Activated naive CD8-positive, alpha-beta T cell treated with anti-CD3 and anti-CD28 coated beads for 36 hours (primary cell): ENCODE measurements at places on chromosomes 2 and 18.

GRCh38 chr2:14735696-14736095 is 103.2 kb downstream of the LRATD1 start:
- DNase-seq, result no peak

- no peak for DNase-seq
Observed at GRCh38 chr2:78977661-78978145, 47.8 kb upstream of the REG3G start.

- no peak for DNase-seq
Observed at GRCh38 chr18:8468921-8469335, 140.3 kb upstream of the RAB12 start.

DNA sequence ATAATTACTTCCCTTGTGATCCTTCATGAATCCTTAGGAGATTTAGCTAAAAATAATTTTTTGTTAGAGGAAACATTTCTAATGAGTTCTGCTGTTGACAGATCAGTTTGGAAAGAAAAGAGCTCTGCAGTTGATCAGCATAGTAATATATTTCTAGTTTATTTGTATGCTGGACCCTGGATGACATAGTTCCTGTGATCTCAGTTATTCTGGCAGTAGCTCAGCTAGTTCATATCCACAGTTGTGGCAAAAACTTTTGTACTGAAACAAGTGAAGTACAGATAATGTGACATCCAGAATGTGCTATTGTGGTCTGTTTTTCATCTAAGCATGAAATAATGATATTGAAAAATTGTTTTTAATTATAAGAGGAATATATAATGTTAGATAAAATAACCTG is 33.7 kb downstream of the ABI2 start:
- no peak for DNase-seq

- no peak for DNase-seq
Observed at GRCh38 chr2:103448495-103448894, 686.7 kb downstream of the TMEM182 start.

GRCh38 chr2:74835831-74836674 is 2.1 kb downstream of the HK2 start:
- DNase-seq, result no peak

DNA sequence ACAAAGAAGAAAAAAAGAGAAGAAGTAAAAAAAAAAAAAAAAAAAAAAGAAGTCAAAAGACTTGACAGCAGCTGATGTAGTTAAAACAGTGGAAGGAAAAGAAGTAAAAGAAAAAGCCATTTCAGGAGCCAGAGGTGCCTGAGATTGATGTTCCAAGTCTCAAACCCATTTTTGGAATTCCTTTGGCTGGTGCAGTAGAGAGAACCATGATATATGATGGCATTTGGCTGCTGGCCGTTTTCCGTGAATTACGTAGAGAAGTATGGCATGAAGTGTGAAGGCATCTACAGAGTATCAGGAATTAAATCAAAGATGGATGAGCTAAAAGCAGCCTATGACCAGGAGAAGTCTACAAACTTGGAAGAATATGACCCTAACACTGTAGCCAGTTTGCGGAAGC is 7.6 kb upstream of the CHST10 start:
- DNase-seq, result no peak

DNA sequence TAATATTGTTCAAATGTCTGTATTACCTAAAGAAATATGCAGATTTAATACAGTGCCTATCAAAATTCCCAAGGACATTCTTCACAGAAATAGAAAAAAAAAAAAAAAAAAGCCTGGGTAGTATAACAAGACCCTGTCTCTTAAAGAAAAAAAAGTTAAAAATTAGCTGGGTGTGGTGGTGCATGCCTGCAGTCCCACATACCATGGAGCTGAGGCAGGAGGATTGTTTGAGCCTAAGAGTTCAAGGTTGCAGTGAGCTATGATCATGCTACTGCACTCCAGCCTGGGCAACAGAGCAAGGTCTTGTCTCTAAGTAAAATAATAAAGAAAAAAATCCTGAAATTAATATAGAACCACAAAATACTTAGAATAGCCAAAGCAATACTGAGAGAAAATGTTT is 51.9 kb downstream of the SLC16A14 start:
- DNase-seq, result no peak

GRCh38 chr2:158120664-158121641 is 19.3 kb downstream of the UPP2 start:
- DNase-seq, result no peak

GRCh38 chr18:71374294-71375000 is 1085.6 kb downstream of the SOCS6 start:
- no peak for DNase-seq

GRCh38 chr2:206212673-206213513 is 53.2 kb downstream of the EEF1B2 start:
- DNase-seq, result no peak

GRCh38 chr2:192700934-192701333 is 506.2 kb upstream of the TMEFF2 start:
- no peak for DNase-seq

DNA sequence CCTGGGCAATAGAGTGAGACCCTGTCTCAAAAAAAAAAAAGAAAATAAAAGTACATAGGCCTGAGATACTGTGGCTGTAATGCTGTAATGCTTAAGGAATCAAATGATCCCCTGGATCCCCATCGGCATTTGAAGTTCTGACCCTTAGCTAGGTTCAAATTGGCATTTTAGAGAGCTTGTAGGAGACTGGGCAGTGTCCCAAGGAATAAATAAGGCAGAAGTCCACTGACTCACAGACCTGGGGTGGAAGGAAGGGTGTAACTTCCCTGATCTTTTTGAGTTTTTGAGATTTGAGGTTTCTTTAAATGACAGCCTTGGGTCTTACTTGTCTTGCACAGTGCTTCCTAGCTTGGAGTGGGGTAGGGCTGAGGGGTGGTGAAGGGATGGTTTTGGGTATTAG is 553.7 kb downstream of the SLC4A3 start:
- DNase-seq, result no peak

DNA sequence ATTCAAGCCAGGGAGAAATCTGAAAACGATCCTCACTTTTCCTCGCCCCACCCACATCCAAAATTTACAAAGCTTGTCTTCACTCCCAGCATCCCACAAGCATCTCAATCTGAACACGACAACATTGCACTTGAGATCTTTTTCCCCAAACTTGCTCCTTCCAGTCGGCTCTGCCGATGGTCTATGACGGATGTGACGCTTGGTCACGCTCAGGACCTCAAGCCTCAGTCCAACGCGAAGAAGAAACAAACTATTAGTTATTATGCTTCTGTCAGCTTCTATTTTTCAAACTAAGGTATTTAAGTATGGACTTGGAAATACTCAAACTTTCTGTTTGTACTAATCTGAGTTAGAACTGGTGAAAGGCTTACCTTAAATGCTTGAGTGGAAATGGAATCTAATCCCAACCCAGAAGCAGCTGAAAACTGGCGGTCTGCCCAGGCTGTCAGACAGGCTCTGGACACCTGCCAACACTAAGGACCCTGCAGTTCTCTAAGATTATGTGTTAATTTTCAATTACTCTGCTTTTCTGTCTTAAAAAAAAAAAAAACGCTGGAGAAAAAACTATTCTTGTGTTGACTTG is 132.1 kb upstream of the DNMT3A start:
- DNase-seq, result no peak

GRCh38 chr2:23916727-23917405 is 10.1 kb downstream of the ATAD2B start:
- DNase-seq, result peak; percentile 25

DNA sequence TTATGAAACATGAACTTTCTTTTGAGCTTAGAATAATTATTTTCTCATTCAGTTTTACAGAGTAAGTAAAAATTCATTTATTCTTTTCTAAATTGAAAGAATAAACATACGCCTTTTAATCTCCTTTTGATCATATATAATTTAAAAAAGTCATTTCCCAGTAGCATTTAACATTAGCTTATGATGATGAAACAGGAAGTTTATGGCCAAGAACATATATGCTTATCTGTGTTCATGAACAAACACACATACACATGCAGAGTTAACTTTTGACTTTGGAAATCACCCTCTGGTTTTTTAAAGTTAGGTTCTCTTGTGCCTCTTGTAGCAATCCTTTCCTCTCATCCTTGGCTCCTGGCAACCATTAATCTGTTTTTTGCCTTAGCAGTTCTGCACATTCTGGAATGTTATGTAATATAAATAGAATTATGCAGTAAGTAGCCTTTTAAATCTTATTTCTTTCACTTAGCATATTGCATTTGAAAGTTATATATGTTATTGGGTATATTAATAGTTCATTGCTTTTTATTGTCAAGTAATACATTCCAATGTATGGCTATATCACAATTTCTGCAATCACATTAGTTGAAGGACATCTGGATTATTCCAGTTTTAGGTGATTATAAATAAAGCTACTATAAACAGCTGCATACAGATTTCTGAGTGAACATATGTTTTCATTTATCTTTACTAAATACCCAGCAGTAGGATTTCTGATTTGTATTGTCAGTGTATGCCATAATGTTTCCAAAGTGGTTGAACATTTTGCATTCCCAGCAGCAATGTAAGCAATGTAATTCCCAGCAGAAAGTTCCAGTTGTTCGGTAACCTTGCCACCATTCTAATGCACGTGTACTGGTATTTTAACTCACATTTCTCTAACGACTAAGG is 210.3 kb downstream of the ZRANB3 start:
- DNase-seq, result no peak
